ENCODE measurements at places on chromosomes 12 and 14. TPM values are rescaled to one million over a fixed set of nuclear protein-coding genes. Genes with fewer than 3 reads are reported as not detected.

DNA sequence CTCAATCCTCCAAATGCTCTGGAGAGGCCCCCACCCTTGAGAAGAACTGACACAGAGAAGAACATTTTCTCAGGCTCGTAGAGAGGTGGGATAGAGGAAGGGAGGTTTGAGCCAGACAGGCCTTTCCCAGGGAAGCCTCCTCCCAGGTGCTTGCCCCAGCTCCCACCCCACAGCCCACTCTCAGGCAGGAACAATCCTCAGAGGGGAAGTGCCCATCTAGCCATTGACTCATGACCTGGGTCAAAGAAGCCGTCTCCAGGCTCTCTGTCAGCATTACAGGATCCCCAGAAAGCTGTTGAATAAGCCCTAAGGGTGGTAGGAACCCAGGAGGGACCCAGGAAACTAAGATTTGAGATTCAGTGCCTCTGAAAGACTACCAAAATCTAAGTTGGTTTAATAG is 3.8 kb downstream of the AQP6 start:
- H3K27ac ChIP-seq, result no peak overlapping the region
- DNase-seq, result no peak
- no peak overlapping the region for H3K4me3 ChIP-seq
- H3K27me3 ChIP-seq, result no peaks in the 10 kb centered on the region

POTEG gene
- not detected for total RNA-seq

DNA sequence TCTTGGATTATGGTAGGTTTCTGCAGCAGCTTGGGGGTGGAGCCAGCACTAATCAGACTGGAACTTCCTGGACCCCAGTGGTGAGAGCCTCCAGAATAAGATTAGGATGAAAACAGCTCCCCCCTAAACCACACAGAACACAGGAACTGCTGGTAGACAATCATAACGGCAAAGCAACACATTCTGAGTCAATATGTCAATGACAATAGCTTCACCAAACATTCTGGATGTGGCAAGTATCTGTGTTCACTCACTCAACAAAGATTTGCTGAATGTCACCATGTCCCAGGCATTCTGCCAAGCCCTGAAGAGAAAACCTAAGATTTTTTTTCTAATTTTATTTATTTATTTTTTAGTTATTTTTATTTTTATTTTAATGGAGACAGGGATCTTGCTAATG is 65.2 kb downstream of the LRRC74A start:
- DNase-seq, result no peak
- H3K36me3 ChIP-seq, result no peaks in the 10 kb centered on the region
- H3K4me3 ChIP-seq, result no peak overlapping the region
- no peaks in the 10 kb centered on the region for H3K4me1 ChIP-seq
- no peaks in the 10 kb centered on the region for H3K27me3 ChIP-seq

DNA sequence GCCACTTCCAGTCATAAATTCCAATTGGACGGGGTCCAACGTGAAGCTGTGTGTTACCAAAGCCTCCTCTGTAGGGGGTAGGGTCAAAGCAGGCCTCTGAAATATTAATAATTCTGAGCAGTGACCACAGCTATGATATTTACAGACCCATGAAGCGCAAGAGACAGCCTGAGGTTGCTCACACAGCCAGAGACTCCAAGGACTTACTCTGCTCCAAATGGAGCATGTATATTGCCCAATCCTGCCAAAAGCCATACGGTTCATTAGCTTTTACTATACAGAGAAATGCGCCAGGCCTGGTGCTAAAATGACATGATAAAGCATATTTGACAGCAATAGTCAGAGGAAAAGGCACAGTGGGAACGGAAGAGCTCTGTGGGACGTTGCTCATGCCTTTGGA is 151.3 kb downstream of the PAH start:
- no peak overlapping the region for H3K27ac ChIP-seq
- H3K4me3 ChIP-seq, result no peak overlapping the region
- no peak for DNase-seq
- H3K4me1 ChIP-seq, result no peaks in the 10 kb centered on the region
- H3K36me3 ChIP-seq, result no peaks in the 10 kb centered on the region
- H3K27me3 ChIP-seq, result no peaks in the 10 kb centered on the region

GPR132 gene
- 4.2 TPM for total RNA-seq

DNA sequence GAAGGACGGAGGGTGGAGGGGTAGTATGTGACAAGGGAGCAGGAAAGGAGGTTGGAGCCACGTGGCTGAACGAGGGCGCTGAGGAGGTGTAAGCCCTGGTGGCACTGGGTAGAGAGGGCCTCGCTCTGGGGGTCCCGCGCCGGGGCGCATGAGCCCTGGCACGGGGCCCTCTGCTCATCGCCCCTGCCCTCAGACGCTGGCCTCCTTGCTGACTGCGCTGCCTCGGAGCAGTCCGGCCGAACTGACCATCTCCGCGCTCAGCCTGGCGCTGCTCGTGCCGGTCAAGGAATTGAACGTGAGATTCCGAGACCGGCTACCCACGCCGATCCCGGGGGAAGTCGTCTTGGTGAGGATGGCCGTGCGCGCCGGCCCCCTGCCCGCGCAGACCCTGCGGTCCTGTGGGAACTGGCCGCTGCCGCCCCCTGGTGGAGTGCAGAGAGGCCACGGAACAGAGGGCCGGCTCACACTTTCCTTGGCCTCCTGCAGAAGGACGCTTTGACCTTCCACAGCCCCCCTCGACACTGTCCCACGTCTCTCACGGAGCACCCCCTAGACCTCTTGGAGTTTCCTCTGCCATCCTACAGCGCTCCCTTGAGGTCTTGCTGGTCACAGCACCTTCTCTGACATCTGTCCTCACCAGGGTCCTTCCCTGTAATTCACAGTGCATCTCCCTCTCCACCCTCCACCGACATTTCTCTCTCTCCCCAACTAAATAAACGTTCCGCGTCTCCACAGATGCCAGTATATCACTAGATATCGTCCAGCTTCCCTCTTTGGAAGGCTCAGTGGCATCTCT is 10.5 kb downstream of the ARHGEF25 start:
- DNase-seq, result peak; percentile 75
- no peak overlapping the region for H3K27ac ChIP-seq
- H3K4me3 ChIP-seq, result peak overlapping the region; percentile 30
- no peaks in the 10 kb centered on the region for H3K36me3 ChIP-seq

- no peaks in the 10 kb centered on the region for H3K36me3 ChIP-seq
- H3K4me1 ChIP-seq, result no peaks in the 10 kb centered on the region
- no peak for DNase-seq
- H3K27me3 ChIP-seq, result no peaks in the 10 kb centered on the region
These were observed 96.0 kb upstream of the NEDD1 start for GRCh38 chr12:96811083-96811482.

GRCh38 chr12:19916196-19916753 is 452.1 kb upstream of the PDE3A start:
- peak; percentile 53 for DNase-seq
- H3K4me1 ChIP-seq, result peaks cover 7% of the 10 kb centered on the region
- H3K4me3 ChIP-seq, result no peak overlapping the region
- no peaks in the 10 kb centered on the region for H3K27me3 ChIP-seq
- no peak overlapping the region for H3K27ac ChIP-seq

MYO1H gene
- not detected for total RNA-seq

- H3K36me3 ChIP-seq, result no peaks in the 10 kb centered on the region
- no peak overlapping the region for H3K27ac ChIP-seq
These were observed 77.4 kb downstream of the ST8SIA1 start for GRCh38 chr12:22257100-22257499.

GRCh38 chr14:105389976-105390848 is 8.1 kb upstream of the TEX22 start:
- no peaks in the 10 kb centered on the region for H3K27me3 ChIP-seq
- H3K4me3 ChIP-seq, result no peak overlapping the region
- no peak for DNase-seq

INHBC gene
- not detected for total RNA-seq

- H3K27me3 ChIP-seq, result no peaks in the 10 kb centered on the region
- DNase-seq, result no peak
- no peak overlapping the region for H3K27ac ChIP-seq
- H3K4me3 ChIP-seq, result no peak overlapping the region
- H3K36me3 ChIP-seq, result no peaks in the 10 kb centered on the region
- H3K4me1 ChIP-seq, result no peaks in the 10 kb centered on the region
These were observed 143.4 kb downstream of the SLC8A3 start for GRCh38 chr14:70045310-70045709.

- no peaks in the 10 kb centered on the region for H3K36me3 ChIP-seq
- no peak for DNase-seq
- no peaks in the 10 kb centered on the region for H3K27me3 ChIP-seq
These were observed 41.8 kb upstream of the CCDC196 start for GRCh38 chr14:66444271-66444927.

- DNase-seq, result no peak
- no peaks in the 10 kb centered on the region for H3K36me3 ChIP-seq
- no peak overlapping the region for H3K27ac ChIP-seq
- H3K4me3 ChIP-seq, result no peak overlapping the region
- H3K4me1 ChIP-seq, result peaks cover 2% of the 10 kb centered on the region
- no peaks in the 10 kb centered on the region for H3K27me3 ChIP-seq
These were observed 75.2 kb downstream of the PRIMA1 start for GRCh38 chr14:93712838-93713724.

DNA sequence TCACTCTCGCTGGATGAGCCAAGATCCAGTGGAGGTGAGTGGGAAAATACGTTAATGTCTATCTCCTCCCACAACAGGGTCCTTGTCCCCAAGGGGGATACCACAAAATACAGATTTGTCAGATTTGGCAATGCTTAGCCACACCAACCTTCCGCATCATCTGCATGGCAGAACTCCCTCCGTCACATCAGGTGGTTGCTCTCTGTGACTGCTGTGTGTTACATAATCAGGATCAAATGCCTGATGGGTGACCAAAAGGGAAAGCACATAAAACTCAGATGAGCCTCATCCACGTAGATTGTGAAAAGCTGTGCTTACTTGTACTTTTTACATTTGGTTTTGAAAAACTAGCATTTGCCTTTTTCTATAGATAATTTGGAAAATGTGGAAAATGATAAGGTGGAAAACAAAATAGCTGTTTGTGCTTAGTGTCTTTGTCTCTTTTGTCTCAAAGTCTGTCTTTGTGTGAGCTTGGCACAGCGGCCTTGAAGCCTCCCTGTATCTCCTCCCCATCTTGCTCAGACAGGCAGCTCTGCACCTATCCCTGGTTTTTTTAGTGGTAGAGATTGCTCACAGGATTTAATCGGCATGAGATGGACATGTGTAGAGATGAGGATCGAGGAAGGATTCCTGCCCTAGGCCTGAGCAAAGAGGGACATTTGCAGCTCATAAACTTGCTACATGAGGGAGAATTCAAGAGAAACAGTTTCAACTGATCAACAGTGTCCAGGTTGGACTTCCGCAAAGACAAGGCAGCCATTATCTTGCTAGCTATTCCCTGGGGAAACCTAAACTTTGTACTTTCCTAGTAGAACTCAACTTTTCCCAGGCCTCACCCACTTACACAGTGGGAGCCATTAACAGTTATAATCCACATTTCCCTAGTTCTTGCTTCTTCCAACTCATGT is 3.6 kb upstream of the FGF6 start:
- H3K27me3 ChIP-seq, result no peaks in the 10 kb centered on the region
- no peak overlapping the region for H3K4me3 ChIP-seq
- H3K27ac ChIP-seq, result no peak overlapping the region

DNA sequence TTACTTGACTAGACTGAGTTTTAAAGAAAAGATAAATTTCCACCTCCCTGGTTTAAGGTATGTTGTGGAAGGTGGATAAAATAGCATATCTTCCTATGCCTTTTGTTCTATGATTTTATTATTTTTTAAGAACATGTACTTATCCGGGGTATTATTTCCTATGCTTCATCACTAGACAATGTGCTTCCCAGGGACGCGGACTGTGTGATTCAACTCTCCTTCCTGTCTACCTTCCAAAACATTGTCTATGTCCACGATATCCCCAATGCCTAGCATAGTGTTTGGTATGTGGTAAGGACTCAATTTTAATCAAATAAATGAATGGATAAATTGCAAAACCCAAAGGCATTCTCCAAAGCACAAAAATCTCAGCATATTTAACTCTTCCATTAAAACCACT is 8.3 kb upstream of the CCND2 start:
- H3K4me3 ChIP-seq, result no peak overlapping the region
- H3K27me3 ChIP-seq, result peaks cover 14% of the 10 kb centered on the region
- H3K4me1 ChIP-seq, result peaks cover 7% of the 10 kb centered on the region
- no peaks in the 10 kb centered on the region for H3K36me3 ChIP-seq
- no peak for DNase-seq

DNA sequence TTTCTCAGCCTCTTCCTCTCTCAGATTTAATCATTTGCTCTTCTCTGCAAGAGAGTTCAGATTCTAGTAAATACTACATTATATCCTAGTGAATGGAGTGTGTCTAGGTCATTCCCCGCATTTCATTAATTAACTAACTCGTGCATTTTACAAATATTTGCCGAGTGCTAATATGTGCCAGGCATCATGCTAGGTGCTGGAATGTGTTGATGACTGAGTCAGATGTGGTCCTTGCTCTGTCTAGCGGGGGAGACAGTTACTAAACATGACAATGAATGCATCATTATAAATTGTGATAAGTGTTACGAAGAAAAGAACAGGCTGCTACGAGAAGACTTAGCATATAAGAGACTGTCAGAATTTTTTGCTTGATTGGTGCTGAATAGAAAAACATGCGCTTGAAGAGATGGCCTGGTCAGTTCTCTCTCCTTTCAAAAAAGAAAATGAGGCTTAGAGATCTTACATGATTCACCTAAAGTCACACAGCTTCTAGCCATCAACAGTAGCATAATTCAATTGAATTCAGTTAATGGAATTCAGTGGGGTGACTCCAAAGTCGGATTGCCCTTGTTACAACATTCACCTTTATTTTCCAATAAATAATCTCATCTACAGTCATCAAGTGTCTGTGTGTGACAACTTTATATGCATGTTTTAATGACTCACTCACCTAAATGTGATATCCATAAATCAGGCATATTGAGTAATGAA is 48.7 kb upstream of the MAX start:
- DNase-seq, result no peak
- no peaks in the 10 kb centered on the region for H3K27me3 ChIP-seq
- H3K27ac ChIP-seq, result no peak overlapping the region

- no peak overlapping the region for H3K27ac ChIP-seq
- no peak overlapping the region for H3K4me3 ChIP-seq
- no peaks in the 10 kb centered on the region for H3K4me1 ChIP-seq
These were observed 1264.0 kb downstream of the TMEM121 start for GRCh38 chr14:106790189-106791036.

AKAP3 gene
- 2.7 TPM for total RNA-seq

DNA sequence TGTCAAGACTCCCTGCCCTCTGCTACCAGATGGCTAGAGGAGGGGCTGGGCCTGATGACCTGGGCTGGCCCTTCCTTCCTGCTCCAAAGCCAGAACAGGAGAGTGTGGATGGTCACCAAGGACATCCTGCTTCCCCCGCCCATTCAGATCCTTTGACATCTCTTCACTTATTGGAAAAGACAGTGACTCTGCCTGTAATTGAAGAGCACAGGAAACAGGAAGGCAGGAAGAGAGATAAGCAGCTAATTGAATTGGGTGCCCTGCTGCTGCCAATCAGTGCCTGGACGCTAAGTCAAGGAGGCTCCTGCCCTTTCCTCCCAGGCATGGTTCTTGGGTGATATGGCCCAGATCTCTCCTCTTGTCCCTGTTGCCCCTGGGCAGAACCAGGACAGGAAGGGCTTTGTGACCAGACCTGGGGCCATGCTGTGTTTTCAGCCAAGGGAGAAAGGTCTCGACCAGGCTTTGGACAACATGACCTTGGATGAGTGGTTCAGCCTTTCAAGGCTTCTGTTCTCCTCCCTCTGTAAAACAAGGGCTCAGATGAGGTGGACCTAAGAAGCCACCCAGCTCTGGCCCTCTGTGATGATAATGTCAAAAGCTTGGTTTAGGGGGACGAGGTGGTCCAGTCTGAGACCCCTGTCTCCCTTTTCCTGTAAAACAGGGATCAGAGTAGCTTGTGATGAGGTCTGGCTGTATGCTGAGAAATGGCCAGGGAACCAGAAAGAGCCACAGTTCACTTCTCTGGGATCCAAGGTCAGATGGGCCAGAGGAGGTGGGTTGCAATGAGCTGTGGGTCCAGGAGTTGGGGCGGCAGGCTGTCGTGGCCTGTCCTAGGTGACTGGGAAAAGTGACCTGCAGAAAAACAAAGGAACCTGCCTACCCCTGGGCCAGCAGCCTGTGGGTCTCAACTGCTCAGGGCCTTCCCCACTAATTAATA is 38.8 kb downstream of the FAM222A start:
- no peak overlapping the region for H3K4me3 ChIP-seq
- no peak overlapping the region for H3K27ac ChIP-seq
- H3K4me1 ChIP-seq, result peaks cover 4% of the 10 kb centered on the region
